Endothelial cell of coronary artery (primary cell): ENCODE measurements at places on chromosomes 1 and 21. TPM values are rescaled to one million over a fixed set of nuclear protein-coding genes. Genes with fewer than 3 reads are reported as not detected.

TMEM125 gene
- total RNA-seq, result not detected in 2 replicates

KAZN gene
- 0.72 and 2.0 TPM in 2 replicates for total RNA-seq

C1orf141 gene
- not detected in 2 replicates for total RNA-seq

SIM2 gene
- under 0.01 TPM in 1 of 2 replicates, not detected in the other for total RNA-seq

MUL1 gene
- 20.4 and 23.6 TPM in 2 replicates for total RNA-seq

GABRD gene
- not detected in 2 replicates for total RNA-seq

LDLRAD1 gene
- total RNA-seq, result not detected in 2 replicates

PRRC2C gene
- 43.0 and 55.7 TPM in 2 replicates for total RNA-seq

TFF3 gene
- total RNA-seq, result not detected in 2 replicates

S100B gene
- not detected in 2 replicates for total RNA-seq

CDA gene
- 0.66 and 0.90 TPM in 2 replicates for total RNA-seq

KLF17 gene
- total RNA-seq, result not detected in 2 replicates

GNG4 gene
- total RNA-seq, result not detected in 2 replicates

TMPRSS3 gene
- not detected in 2 replicates for total RNA-seq

RIMS3 gene
- total RNA-seq, result 0.09 and 0.28 TPM in 2 replicates

LRRC3 gene
- 0.99 and 1.2 TPM in 2 replicates for total RNA-seq

STXBP3 gene
- 51.2 and 51.8 TPM in 2 replicates for total RNA-seq

GFI1 gene
- total RNA-seq, result 0.18 and 0.19 TPM in 2 replicates

CELA3A gene
- 0.09 TPM in 1 of 2 replicates, not detected in the other for total RNA-seq
